DMS53 (cell line): ENCODE measurements at places on chromosomes 7 and 10.

DNA sequence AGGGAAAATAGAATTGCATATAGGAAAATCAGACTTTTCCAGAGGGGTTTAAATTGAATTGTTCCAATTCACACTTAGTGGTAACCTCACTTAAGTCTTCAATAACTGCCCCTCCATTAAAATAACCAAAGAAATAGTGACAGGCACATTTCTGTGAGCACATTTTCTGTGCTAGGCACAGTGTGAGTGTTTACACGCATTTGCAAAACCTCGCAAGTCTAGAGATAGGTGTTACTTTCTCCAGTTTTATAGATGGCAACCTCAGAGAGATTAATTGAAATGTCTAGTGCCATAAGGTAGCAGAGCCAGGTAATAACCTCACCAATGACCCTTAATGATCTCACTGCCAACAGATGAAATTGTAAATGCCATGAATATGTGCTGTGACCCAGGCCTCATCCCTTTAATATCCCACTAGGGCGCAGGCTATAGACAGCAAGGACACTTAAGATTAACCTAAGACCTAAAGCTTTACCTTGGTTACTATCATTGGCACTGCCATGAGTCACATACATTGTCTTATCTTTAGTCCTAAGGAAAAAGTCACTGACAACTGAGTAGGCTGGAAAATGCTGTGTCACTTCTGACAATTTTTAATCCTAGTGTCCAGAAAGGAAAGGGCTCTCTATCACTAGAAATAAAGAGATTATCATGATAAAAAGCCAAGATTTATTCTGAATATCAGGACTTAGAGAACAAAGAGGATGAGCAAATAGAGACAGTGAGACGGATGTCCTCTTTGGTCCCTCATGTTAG lies 187.8 kb downstream of the PPP1R17 start:
- DNase-seq: peak; percentile 40

- no peak for DNase-seq
These were observed 22.2 kb downstream of the ANK3 start for GRCh38 chr10:60367431-60367830.

GRCh38 chr10:124693801-124694416 lies 50.3 kb downstream of the FAM53B start:
- peak; percentile 64 for DNase-seq

GRCh38 chr7:132213583-132213982 lies 362.7 kb downstream of the PLXNA4 start:
- no peak for DNase-seq

- DNase-seq: no peak
These were observed 57.3 kb upstream of the SMIM30 start for GRCh38 chr7:113175525-113176104.

DNA sequence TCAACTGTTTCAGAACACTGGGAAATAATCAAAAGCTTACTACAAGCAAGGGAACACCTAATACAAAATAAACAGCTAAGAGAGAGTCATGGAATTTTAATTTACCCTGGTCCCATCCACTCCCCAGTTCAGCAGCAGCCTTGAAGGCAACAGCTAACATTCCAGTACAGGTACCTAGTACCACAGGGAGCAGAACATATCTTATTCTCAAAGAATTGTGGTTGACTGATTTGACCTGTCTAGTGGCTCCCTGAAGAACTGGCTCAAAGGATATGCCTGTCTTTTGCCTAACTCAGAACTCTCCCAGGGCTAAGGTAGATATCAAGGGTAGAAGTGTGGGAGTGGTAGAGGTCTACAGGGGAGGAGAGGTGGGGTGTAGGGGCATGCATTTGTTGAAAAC lies 32.3 kb downstream of the SMURF1 start:
- no peak for DNase-seq

- DNase-seq: peak; percentile 95
These were observed 34.6 kb downstream of the TRIM8 start for GRCh38 chr10:102678842-102679289.

- DNase-seq: no peak
These were observed 530.1 kb upstream of the FOXK1 start for GRCh38 chr7:4151926-4152549.

DNA sequence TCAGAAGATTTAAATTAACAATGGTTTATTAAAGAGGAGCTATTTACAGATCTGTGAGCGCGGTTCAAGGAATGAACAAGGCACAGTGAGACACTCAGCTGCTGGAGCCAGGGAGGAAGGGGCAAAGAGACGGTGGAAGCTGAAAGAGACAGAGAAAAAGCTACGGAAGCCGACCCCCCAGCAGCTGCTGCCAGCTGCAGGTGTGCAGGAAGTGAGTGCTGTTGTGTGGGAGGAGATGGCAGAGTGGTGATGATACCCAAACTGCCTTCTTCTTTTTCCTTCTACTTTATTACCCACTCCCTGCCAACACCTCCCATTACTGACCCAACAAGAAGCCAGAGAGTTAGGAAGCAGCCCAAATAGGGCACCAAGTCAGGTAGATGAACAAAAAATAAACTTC lies 41.9 kb upstream of the MBL2 start:
- DNase-seq: no peak

DNA sequence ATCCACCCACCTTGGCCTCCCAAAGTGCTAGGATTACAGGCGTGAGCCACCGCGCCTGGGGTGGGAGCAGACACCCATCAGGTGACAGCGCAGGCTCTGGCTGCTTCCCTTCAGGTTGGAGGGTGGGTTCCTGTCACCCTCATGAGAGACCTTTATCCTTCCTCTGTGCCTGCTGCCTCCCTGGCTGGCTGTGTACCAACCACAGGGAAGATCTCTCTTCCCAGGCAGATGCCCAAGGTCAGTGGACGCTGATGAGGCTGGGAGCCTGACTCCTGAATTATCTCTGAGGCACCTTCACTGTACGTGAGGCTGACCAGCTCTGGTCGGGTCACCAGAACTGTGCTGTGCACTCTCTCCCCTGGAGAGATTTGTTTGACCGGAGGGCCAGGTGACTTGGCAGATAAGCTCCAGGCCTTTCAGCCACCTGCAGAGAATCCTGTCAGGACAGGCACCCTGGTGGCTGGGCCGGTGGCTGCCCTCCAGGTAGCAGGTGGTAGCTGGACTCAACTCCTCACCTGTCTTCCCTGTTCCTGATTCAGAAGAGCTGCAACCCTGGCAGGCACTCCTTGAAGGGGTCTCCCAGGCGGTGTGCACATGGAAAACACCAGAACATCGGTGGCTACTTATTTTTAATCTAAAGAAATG lies 251.9 kb downstream of the GLRX3 start:
- DNase-seq: no peak

DNA sequence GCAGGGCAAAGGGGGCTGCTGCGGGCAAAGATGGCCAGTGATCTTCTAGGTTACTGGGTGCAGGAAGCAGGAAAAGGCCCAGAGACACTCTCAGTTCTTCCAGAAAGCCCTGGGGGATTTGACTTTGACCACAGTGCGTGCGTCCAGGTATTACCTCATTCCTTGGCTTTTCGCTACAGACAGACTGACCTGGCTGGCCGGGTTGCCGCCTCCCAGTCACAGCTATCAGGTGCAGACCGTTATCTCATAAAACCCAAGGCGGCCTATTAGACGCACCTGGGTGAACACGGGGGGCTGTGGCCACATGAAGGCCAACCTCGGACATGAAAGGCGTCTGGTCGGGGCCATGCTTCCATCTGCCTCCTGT lies 80.3 kb downstream of the FOXL3 start:
- no peak for DNase-seq

GRCh38 chr7:7048213-7048612 lies 134.1 kb upstream of the C1GALT1 start:
- DNase-seq: no peak

DNA sequence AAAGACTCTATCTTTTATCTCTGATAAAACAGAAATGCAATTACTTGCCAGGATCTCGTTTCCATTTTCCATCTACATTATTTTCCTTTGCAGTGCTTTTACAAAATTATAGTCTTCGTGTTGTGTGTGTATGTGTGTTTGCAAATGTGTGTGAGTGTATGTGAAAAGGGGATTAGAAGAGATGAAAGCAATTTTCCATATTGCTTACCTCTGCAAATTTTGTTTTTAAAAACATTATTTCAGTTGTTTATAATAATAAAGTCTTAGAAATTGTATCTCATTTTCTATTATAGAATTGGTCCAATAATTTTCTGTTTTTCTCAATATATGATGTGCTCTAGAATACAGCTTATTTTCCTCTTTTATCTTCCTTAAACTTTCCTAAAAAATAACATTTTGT lies 421.3 kb upstream of the ANKRD30A start:
- no peak for DNase-seq

DNA sequence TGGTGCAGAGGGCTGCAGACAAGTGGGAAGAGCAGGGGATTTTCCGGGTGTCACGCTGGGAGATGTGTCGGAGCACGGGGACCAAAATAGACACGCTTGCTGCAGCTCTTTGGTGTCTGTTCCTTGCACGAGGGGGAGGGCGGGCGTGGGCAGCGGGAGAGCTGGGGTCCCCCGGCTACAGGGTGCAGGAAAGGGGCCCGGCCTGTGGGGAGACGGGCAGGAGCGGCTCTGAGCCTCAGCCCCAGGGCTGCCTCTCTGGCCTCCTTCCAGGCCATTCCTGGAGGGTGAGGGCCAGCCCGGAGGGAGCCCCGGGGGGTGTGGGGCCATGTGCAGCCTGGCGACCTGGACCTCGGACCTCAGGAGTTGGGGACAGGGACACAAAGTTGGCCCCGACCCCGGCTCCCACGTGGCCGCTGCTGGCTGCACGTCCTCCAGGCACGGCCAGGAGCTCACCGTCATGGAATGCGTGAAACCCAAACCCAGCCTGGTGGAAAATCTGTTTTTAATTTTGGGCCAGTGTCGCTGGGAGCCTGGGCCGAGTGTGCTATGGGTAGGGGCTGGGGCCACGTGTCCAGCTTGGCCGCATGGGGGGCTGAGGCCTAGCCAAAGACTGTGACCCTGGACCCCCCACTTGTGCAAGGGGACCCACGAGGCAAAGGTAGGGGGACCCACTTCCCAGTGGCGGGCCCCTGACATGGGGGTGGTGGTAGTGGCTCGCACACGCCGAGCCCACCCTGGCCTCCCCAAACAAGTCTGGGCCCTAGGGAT lies 6.6 kb downstream of the TTYH3 start:
- DNase-seq: no peak

DNA sequence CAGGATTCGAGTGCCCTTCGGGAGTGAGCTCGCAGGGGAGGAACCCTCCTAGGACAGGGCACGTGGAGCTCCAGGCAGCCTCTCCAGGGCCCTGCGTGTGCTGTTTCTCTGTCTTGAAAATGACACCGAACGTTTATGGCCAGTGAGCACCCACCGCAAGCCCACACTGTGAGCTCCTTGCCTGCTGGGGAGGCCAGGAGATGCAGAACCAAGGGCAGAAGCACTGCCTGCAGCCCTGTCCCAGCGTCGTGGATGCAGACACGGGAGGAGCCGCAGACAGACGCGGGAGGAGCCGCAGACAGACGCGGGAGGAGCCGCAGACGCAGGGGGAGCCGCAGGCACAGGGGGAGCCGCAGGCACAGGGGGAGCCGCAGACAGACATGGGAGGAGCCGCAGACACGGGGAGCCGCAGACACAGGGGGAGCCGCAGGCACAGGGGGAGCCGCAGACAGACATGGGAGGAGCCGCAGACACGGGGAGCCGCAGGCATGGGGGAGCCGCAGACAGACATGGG lies 314.4 kb downstream of the PTPRN2 start:
- DNase-seq: no peak

GRCh38 chr10:118957443-118957825 lies 72.1 kb upstream of the NANOS1 start:
- no peak for DNase-seq

- DNase-seq: no peak
These were observed 184.9 kb upstream of the MKI67 start for GRCh38 chr10:128310971-128311658.

DNA sequence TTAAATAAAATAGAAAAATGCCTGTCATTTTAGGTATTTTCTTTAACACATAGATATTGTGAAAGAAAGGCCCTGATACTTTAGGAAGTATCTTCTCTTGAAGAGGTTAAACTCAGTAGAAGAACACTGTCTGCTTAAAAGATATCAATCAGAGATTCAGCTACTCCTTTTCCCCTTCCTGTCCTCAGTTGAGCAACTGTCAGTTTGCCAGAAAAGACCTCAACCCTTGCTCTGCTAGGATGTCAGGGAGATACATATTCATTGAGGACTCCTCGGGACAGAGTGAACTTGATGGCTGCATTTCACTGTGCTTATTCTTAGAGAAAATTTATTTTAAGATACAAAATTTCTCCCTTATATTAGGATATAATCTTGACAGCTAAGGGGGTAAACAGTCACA lies 173.6 kb upstream of the CACNA2D1 start:
- no peak for DNase-seq

DNA sequence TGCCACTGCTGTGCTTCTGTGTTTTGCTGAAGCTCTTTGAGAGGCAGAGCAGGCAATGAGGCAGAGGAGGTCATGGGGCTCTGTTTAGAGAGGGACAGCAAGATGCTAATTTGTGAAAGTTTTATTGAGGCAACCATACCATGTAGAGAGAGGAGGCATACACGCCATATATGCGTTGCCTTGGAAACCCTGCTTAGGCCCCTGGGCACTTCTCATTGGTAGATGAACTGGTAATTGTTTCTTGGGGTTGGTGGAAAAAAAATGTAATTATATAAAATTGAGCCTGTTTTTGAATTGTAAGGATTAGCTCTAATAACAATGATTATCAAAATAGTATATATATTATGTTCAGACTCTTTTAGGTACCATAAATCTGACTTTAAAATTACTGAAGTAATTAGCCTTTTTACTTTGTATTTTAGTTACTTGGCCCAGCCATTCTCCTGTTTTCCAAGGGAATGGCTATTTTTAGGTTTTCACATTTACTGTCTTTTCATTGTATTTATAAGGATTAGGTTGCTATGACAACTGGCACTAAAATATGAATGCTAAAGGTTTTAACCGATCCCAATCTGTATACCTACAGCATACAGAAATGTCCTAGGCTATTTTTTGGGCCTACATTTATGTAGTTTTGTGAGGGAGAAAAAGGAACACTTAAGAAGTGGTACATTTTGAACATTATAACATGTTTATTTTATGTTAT lies 52.4 kb downstream of the BZW2 start:
- no peak for DNase-seq

- DNase-seq: no peak
These were observed 712.1 kb upstream of the IGFBP3 start for GRCh38 chr7:46633200-46633599.

- DNase-seq: peak; percentile 53
These were observed 1.3 kb downstream of the THSD7A start for GRCh38 chr7:11830582-11831155.
